WTC11 (cell line): ENCODE measurements at places on chromosomes 16 and 17. TPM values are rescaled to one million over a fixed set of nuclear protein-coding genes. Genes with fewer than 3 reads are reported as not detected.

Gene CUEDC1
- 6.5 to 12.2 TPM (median 9.4 TPM) in 3 replicates for total RNA-seq

Gene ZSCAN10
- total RNA-seq, result 263 to 286 TPM (median 271 TPM) in 3 replicates

Gene KRTAP4-1
- total RNA-seq, result not detected in 3 replicates

Gene TP53TG3C
- not detected in 3 replicates for total RNA-seq

Gene ABCA10
- total RNA-seq, result 0.14 TPM in 1 of 3 replicates, not detected in the others

Gene FOXJ1
- total RNA-seq, result 6.2 to 11.8 TPM (median 6.8 TPM) in 3 replicates

Gene CACNA1G
- total RNA-seq, result 5.4 to 6.7 TPM (median 6.2 TPM) in 3 replicates

Gene ASGR1
- 13.3 to 17.7 TPM (median 15.8 TPM) in 3 replicates for total RNA-seq

Gene OTOA
- total RNA-seq, result 0.07 to 0.11 TPM (median 0.07 TPM) in 3 replicates

Gene CCL4L2
- 0.32 TPM in 1 of 3 replicates, not detected in the others for total RNA-seq

Gene WIPI1
- 16.2 to 29.3 TPM (median 17.5 TPM) in 3 replicates for total RNA-seq

Gene RAB37
- 8.8 to 9.4 TPM (median 8.9 TPM) in 3 replicates for total RNA-seq

Gene SLC2A4
- total RNA-seq, result 5.6 to 6.4 TPM (median 6.2 TPM) in 3 replicates

Gene SMPD3
- 0.99 to 1.4 TPM (median 1.2 TPM) in 3 replicates for total RNA-seq

Gene KRT31
- not detected in 3 replicates for total RNA-seq

Gene CCNF
- total RNA-seq, result 53.5 to 65.7 TPM (median 54.7 TPM) in 3 replicates

Gene ITGAL
- 0.64 to 1.1 TPM (median 1.0 TPM) in 3 replicates for total RNA-seq

Gene SLC13A2
- total RNA-seq, result not detected in 3 replicates

Gene MILR1
- not detected in 3 replicates for total RNA-seq

Gene COL1A1
- 46.1 to 52.1 TPM (median 50.4 TPM) in 3 replicates for total RNA-seq

Gene TMEM235
- total RNA-seq, result 0.24 to 0.41 TPM (median 0.27 TPM) in 3 replicates

Gene SARM1
- total RNA-seq, result 3.8 to 4.7 TPM (median 4.7 TPM) in 3 replicates

Gene SNAI3
- total RNA-seq, result 8.0 to 9.4 TPM (median 9.1 TPM) in 3 replicates

Gene TUBG2
- total RNA-seq, result 22.1 to 26.7 TPM (median 22.2 TPM) in 3 replicates

Gene ZNHIT3
- 44.4 to 47.3 TPM (median 47.0 TPM) in 3 replicates for total RNA-seq

Gene LGALS9B
- not detected in 3 replicates for total RNA-seq

Gene CXCL16
- 3.2 to 3.8 TPM (median 3.5 TPM) in 3 replicates for total RNA-seq

Gene PLA2G10
- 0.39 to 0.85 TPM (median 0.42 TPM) in 3 replicates for total RNA-seq

Gene NHLRC4
- total RNA-seq, result 0.76 to 0.92 TPM (median 0.87 TPM) in 3 replicates

Gene CD300LB
- not detected in 3 replicates for total RNA-seq

Gene RNF157
- 11.2 to 15.1 TPM (median 13.7 TPM) in 3 replicates for total RNA-seq
